Posterior vena cava (tissue), 2 donors: ENCODE measurements at places on chromosomes 2 and 18.

- DNase-seq = no peak
These were observed 637.2 kb downstream of the DCDC2C start for GRCh38 chr2:4340536-4340935.

- no peak for DNase-seq
These were observed 475.7 kb upstream of the REG3G start for GRCh38 chr2:78549766-78550165.

DNA sequence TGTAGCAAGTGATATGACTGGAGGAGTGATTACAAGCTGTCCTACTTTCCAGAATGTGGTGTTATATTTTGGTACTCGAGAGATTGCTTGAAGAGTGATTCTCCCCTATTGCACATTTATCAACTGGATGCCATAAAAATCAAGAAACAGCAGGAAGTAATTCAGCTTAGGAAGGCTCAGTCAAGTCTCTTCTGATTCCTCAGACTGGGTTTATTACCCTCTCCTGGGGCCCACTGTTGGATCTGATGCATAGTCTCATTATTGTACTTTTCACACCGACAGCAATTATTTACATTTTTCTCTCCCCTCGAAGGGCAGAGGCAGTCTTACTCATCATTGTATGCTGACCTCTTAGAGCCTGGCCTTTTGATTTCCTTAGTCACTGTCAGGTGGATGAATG, 9.3 kb downstream of the NOSTRIN start:
- no peak for DNase-seq

DNA sequence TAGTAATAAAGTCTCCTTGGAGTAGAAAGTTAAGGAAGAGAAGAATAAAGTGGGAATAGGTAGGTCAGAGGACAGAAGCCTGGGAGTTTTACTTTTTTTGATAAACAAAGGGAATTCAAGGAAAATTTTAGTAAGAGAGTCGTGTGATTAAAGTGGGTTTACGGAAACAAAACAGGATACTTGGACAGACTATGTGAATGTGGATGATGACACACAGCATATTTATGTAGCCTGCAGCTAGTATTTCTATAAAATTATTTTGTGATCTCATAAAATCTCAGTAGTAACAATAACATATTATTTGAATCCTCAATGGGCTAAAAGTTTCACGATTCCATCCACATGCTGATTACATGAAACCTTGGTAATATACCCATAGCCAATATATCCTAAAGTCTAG, 450.7 kb upstream of the PIK3C3 start:
- DNase-seq = no peak

DNA sequence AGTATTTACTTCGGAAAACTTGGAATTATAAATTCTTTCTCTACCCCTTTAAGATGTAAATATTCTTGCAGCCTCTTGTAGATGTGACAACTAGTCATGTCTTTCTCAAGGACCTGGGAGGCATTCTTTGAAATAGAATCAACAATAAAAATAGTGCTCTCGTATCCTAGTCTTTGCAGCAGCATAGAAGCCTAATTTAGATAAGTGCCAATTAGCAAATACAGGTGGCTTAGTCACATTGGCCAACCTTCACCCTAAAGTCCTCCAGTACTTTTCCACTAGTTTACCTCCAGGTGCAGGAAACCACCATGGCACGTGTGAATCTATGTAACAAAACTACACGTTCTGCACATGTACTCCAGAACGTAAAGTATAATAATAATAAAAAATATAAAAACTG, 3.5 kb upstream of the ZSWIM2 start:
- no peak for DNase-seq

GRCh38 chr18:49708662-49709346, 104.5 kb downstream of the ACAA2 start:
- no peak for DNase-seq

GRCh38 chr2:111975053-111975552, 76.7 kb downstream of the MERTK start:
- DNase-seq = no peak

GRCh38 chr2:149000158-149000938, 38.2 kb upstream of the LYPD6B start:
- DNase-seq = no peak

- no peak for DNase-seq
These were observed 41.5 kb downstream of the CCBE1 start for GRCh38 chr18:59655676-59656075.

GRCh38 chr2:118823633-118824032, 23.8 kb downstream of the EN1 start:
- no peak for DNase-seq

- no peak for DNase-seq
These were observed 64.8 kb downstream of the ARHGAP25 start for GRCh38 chr2:68799140-68800026.

- no peak for DNase-seq
These were observed 138.5 kb downstream of the MEIS1 start for GRCh38 chr2:66573416-66573815.

DNA sequence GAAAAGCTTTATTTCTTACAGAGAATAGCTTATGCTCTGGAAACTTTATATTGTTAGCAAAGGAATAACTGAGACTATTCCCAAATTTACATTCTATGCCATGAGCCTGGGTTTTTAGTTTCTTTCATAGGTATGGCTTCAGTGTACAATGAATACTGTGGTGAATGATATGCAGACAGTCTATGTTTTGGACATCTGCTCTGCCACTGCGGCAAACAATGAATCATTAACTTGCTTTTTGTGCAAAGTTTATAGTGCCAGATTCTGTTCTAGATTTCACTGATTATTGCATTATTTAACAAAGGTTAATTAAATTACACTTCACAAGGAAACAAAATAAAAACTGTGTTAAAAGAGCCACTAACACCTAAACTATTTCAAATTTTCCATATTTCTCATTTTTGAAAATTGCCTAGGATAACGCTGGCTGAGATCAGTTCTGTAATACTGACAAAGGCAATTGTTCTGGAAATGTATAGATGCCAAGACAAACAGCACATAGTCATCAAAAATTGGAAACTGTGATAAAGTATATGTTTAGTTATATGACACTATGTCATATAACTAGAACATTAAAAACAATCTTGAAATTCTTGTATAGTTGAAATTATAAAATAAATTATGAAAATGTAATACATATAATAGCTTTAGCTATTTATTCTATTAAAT, 74.7 kb downstream of the ITSN2 start:
- no peak for DNase-seq

DNA sequence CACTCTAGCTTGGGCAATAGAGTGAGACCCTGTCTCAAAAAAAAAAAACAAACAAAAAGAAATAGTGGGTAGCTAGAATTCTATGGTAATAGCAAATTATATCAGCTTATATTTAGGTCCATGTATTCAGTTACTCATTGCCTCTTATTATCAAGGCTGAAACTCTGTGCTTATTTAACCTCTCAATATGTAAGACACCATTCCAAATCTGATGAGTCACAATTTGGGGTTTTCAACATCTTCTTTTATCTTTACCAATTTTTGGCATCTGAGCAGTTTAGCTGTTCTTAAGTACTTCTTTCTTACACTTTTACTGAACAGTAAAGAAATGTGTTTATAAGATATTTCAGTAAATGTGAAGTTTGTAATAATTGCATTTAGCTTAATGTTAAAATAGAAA, 69.3 kb downstream of the TTC27 start:
- no peak for DNase-seq

GRCh38 chr2:203326356-203326755, 1.8 kb upstream of the ABI2 start:
- DNase-seq = no peak

GRCh38 chr18:44453505-44453904, 227.2 kb upstream of the SETBP1 start:
- DNase-seq = no peak

GRCh38 chr18:26383454-26384270, 157.4 kb downstream of the TAF4B start:
- DNase-seq = no peak

- no peak for DNase-seq
These were observed 38.1 kb downstream of the RHOB start for GRCh38 chr2:20484810-20485611.

GRCh38 chr18:63132819-63133200, 186.8 kb downstream of the BCL2 start:
- DNase-seq = no peak
